ENCODE measurements at places on chromosomes 16 and 17. TPM values are rescaled to one million over a fixed set of nuclear protein-coding genes. Genes with fewer than 3 reads are reported as not detected.

DNA sequence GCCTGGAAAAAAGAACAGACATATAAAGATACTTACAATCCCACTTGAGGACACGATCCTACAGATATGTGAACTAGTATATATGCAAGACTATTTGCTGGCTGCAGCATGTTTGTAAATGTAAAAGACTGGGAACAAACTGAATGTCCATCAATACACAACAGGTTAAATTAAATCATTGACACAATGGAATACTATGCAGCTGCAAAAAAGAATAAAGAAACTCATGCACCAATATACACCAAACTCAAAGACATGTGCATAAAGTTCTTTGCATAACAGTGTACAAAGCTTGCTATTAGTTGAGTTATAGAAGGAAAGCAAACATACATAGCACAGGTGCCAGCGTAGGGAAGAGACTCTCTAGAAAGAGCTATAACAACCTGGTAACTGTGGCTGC, 61.9 kb upstream of the SREBF1 start:
- no peaks in the 10 kb centered on the region for H3K36me3 ChIP-seq
- no peak overlapping the region for H3K4me3 ChIP-seq
- no peaks in the 10 kb centered on the region for H3K27me3 ChIP-seq
- no peak for DNase-seq
- H3K27ac ChIP-seq, result no peak overlapping the region

GRCh38 chr17:4600563-4600962, 16.2 kb downstream of the SMTNL2 start:
- H3K27ac ChIP-seq, result peak overlapping the region; percentile 91
- peaks cover 24% of the 10 kb centered on the region for H3K4me1 ChIP-seq
- no peaks in the 10 kb centered on the region for H3K27me3 ChIP-seq
- H3K4me3 ChIP-seq, result no peak overlapping the region

DNA sequence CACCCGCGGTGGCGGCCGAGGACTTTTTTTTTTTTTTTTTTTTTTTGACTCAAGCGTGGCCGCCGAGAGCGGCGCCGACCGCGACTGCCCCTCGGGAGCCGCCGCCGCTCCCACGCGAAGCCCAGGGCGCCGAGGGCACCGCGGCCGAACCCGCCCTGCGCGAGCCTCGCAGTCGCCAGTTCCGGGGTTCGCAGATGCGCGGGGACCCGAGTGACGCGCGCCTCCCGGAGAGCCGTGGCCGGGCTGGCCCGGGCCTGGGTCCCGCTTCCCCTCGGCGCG, 1.1 kb downstream of the METRNL start:
- peak overlapping the region; percentile 68 for H3K27ac ChIP-seq
- no peaks in the 10 kb centered on the region for H3K36me3 ChIP-seq
- peak overlapping the region; percentile 53 for H3K4me3 ChIP-seq
- no peak for DNase-seq

DNA sequence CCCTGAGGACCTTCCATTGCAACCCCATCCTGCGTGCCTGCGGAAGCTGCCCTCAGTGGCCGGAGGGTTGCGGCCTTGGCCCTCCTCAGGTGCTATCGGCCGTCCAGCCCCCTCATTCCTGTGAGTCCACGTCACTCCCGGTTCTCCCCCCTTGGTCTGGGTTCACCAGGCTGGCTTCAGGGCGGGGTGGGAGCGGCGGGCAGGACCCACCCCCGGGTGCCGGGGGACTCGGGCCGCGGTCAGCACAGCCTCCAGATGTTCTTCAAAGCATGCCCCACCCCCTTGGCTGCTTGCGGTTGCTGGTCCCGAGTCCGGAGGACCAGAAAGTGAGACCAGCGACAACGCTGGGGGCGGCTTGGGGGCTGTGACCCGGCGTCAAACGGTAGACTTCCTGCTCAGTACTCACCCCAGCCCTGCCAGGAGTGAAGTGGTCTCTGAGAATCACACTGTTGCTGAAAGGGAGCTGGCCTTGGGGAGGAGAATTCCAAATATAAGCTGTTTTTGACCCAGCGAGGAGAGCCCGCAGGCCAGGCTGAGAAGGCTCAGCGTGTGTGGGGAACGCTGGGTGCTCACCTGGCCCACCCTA, 4.5 kb downstream of the ZNF469 start:
- no peaks in the 10 kb centered on the region for H3K36me3 ChIP-seq
- no peaks in the 10 kb centered on the region for H3K27me3 ChIP-seq
- no peak overlapping the region for H3K27ac ChIP-seq
- DNase-seq, result no peak
- H3K4me3 ChIP-seq, result no peak overlapping the region

GRCh38 chr17:49110509-49110908, 22.1 kb upstream of the B4GALNT2 start:
- H3K27ac ChIP-seq, result no peak overlapping the region
- no peak overlapping the region for H3K4me3 ChIP-seq
- H3K36me3 ChIP-seq, result no peaks in the 10 kb centered on the region
- DNase-seq, result no peak
- H3K4me1 ChIP-seq, result no peaks in the 10 kb centered on the region

- no peaks in the 10 kb centered on the region for H3K36me3 ChIP-seq
- no peaks in the 10 kb centered on the region for H3K4me1 ChIP-seq
- H3K4me3 ChIP-seq, result no peak overlapping the region
- H3K27me3 ChIP-seq, result no peaks in the 10 kb centered on the region
Measured at GRCh38 chr16:70604407-70605282, 41.7 kb upstream of the IL34 start.

DNA sequence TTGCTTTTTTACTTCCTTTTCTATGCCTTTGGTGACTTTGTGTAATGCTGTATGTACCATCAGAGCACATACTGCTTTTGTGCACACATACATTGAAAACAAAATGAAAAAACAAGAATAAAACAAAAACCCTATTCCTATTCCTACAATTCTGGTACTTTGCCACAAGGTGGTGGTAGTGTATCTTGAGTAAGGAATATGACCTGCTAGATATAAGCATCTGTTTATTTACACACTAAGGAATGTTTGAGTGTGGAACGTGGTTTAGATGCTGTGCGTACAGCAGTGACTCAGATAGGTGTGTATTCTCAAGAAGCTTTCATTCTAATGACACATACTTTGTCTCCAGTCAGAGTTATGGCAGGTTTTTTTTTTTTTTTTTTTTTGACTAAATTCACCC, 606.2 kb downstream of the WWOX start:
- H3K27me3 ChIP-seq, result no peaks in the 10 kb centered on the region
- no peaks in the 10 kb centered on the region for H3K36me3 ChIP-seq
- H3K4me1 ChIP-seq, result no peaks in the 10 kb centered on the region
- H3K4me3 ChIP-seq, result no peak overlapping the region
- DNase-seq, result no peak

DNA sequence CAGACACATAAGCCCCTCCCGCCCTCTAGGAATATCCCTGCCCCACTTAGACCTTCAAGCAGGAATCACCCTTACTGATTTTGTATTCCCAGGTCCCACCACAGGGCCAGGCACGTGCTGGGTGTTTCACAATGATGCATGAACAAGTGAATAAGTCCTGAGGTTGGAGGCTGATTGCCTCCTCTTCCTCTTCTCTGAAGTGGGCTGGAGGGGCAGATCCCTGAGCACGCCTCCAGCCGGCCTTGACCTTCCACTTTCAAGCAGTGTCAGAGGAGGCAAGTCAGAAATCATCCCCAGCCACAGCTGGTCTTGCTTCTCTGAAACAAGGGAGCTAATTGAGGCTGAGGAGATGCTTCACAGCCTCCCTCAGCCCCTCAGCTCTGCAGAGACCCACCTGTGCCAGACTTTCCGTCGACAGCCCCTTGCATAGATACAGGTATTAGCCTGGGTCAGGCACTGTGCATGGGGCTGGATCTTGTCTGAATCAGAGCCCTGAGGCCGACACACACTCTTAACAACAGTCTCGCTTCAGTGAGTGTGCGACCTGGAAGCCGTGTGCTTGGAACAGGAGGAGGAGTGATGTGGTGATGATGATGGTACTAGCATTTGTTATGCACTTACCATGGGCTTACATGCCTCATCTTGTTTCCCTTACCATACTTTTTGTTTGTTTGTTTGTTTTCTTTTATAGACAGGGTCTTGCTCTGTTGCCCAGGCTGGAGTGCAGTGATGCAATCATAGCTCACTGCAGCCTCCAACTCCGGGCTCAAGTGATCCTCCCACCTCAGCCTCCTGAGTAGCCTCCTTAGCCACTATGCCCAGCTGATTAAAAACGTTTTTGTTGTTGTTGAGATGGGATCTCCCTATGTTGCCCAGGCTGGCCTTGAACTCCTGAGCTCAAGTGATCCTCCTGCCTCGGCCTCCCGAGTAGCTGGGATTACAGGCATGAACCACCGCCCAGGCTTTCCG, 15.0 kb downstream of the MRM1 start:
- H3K27me3 ChIP-seq, result no peaks in the 10 kb centered on the region
- DNase-seq, result no peak
- H3K27ac ChIP-seq, result no peak overlapping the region
- no peaks in the 10 kb centered on the region for H3K4me1 ChIP-seq
- H3K36me3 ChIP-seq, result no peaks in the 10 kb centered on the region

DNA sequence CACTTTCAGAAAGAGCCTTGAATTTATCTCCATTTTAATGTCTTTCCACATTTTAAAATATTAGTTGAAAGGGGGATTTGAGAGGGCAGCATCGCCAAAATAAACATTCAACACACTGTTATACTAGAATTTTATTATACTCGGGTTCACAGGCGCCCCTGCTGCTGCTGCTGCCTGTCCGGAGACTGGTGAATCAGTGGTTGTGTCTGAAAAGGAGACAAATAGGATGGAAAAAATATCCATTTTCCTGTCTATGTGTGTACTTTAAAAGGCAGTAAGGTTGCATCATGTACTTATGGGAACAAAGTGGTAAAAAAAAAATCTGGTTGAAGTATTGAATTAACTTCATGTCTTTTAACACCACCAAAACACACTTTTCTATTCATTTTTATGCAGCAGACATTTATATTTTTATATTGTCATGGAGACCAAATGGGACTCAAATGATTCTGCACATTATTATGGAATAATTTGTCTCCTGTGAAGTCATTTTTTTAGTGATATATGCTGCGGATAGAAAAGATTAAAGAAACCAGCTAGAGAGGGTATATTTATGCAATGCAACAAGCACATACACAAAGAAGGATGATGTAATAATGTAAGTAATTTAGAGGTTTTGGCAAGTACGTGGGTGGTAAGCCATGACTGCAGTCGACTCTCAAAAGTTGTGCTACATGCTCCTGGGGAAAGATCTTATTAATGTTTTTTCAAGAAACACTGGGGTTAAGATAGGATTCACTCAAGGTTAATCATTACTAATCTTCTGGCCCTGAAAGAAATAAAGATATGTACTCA, 759.0 kb upstream of the SOX9 start:
- no peak overlapping the region for H3K4me3 ChIP-seq
- H3K36me3 ChIP-seq, result no peaks in the 10 kb centered on the region
- no peaks in the 10 kb centered on the region for H3K4me1 ChIP-seq

DNA sequence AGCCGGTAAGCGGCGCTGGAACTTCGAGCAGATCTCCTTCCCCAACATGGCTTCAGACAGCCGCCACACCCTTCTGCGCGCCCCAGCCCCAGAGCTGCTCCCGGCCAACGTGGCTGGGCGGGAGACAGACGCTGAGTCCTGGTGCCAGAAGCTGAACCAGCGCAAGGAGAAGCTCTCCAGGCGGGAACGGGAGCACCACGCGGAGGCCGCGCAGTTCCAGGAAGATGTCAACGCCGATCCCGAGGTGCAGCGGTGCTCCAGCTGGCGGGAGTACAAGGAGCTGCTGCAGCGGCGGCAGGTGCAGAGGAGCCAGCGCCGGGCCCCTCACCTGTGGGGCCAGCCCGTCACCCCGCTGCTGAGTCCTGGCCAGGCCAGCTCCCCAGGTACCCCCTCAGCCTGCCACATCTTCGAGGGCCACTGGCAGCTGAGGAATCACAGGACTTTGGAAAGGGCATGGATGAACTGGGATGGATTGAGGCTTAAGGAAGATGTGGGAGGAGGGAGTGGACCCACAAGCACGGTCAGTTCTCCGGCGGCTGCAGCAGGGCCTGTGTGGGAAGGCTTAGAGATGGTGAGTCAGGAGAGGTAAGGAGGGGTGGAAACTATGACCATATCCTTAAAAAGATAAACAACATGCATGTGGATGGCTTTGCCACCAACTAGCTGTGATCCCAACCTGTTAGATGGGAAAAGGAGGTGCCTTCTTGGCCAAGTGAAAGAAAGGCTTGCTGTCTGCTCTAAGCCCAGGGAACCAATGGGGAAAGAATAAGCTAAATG, 3.4 kb upstream of the LLGL2 start:
- H3K4me3 ChIP-seq, result no peak overlapping the region
- H3K27ac ChIP-seq, result no peak overlapping the region
- DNase-seq, result no peak
- H3K27me3 ChIP-seq, result no peaks in the 10 kb centered on the region
- peaks cover 5% of the 10 kb centered on the region for H3K4me1 ChIP-seq

DNA sequence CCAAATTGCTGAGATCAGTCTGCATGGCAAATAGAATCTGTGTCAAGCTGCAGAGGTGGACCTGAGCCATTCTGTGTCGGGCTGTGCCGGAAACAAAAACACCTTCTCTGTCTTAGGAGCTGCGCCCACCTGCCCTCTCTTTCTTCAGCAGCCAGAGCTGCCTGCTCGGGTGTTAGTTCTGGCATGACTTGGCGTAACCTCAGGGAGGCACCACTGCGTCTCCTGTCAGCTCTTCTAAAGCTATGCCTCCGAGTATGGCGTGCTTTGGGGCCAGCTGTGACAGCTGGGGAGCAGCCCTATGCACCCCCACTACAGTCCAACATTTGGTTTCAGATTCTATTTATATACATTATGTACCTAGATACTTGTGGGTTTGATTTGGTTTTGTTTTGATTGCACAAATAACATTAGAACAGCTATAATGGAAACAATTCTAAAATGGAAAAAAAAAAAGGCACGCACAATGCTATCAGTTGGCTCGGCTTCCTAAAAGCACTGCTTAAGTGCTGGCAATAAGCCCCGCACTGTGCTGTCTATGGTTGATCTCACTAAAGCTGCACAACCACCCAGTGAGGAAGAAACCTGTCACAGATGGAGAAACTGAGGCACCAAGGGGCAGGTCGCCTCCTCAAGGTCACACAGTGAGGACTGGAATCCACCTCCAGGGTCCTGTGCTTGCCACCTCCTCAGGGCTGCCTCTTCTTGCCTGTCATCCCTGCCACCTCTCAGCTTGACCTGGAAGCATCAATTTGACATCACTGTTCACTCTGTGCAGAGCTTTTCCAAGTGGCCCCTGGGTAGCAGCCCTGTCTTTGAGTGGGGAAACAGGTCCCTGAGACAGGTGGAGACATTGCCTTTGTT, 18.7 kb upstream of the ADGRG1 start:
- no peaks in the 10 kb centered on the region for H3K36me3 ChIP-seq
- H3K4me1 ChIP-seq, result peaks cover 6% of the 10 kb centered on the region
- DNase-seq, result no peak
- no peak overlapping the region for H3K4me3 ChIP-seq
- H3K27ac ChIP-seq, result no peak overlapping the region

Gene SLFN14
- total RNA-seq, result not detected

Gene PRSS33
- 26.8 TPM for total RNA-seq

Gene OR4D2
- not detected for total RNA-seq

Gene ANKRD11
- total RNA-seq, result 123 TPM

Gene PARD6A
- total RNA-seq, result 4.7 TPM

Gene PDILT
- total RNA-seq, result not detected

Gene SLC12A3
- not detected for total RNA-seq

Gene ABCA6
- 30.5 TPM for total RNA-seq

Gene TANC2
- 14.2 TPM for total RNA-seq

Gene SDR42E2
- total RNA-seq, result not detected

All from ovary (tissue), 10 donors.